ENCODE measurements at places on chromosomes 1 and 21.

- no peaks in the 10 kb centered on the region for H3K36me3 ChIP-seq
- DNase-seq, result no peak
- H3K27ac ChIP-seq, result no peak overlapping the region
Measured at GRCh38 chr1:75396260-75396659, 214.7 kb downstream of the SLC44A5 start.

GRCh38 chr1:233707153-233707879 is 93.4 kb downstream of the KCNK1 start:
- no peak for DNase-seq
- no peak overlapping the region for H3K4me3 ChIP-seq
- H3K36me3 ChIP-seq, result no peaks in the 10 kb centered on the region

DNA sequence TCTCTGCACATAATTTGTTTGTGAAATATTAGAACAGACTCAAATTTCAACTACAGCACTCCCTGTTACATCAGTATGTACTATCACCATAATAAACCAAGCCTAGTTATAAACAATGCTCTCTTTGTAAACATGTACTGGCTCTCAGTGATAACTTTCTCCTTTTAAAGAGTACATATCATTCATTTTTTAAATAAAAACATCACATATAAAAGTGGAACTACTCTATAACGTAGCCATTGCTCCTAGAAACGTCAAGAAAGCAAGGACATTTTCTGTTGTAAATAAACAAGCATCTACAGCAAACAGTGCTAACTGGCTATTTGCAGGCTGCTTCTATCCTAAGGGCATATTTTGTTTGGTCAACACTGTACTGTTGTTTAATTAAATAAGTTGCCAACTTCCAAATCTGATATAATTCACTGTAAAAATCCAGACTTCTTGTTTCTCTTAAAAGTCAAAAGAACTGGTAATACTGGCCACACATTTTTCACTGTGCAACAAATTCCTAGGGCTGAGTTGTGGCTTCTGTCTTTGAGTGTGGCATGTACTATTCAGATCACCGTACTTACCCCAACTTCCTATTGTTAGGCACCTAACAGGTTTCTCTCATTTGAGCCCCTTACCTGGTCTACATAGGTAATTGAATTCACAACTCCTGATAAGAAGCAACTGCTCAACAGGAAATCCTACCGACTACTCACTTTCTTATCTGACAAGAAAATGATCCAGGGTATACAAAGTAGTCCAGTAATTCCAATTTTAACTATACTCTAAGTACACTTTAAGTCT is 111.9 kb downstream of the DENND1B start:
- H3K27ac ChIP-seq, result no peak overlapping the region
- H3K36me3 ChIP-seq, result no peaks in the 10 kb centered on the region
- H3K4me1 ChIP-seq, result no peaks in the 10 kb centered on the region
- H3K4me3 ChIP-seq, result no peak overlapping the region
- H3K27me3 ChIP-seq, result no peaks in the 10 kb centered on the region
- DNase-seq, result no peak

DNA sequence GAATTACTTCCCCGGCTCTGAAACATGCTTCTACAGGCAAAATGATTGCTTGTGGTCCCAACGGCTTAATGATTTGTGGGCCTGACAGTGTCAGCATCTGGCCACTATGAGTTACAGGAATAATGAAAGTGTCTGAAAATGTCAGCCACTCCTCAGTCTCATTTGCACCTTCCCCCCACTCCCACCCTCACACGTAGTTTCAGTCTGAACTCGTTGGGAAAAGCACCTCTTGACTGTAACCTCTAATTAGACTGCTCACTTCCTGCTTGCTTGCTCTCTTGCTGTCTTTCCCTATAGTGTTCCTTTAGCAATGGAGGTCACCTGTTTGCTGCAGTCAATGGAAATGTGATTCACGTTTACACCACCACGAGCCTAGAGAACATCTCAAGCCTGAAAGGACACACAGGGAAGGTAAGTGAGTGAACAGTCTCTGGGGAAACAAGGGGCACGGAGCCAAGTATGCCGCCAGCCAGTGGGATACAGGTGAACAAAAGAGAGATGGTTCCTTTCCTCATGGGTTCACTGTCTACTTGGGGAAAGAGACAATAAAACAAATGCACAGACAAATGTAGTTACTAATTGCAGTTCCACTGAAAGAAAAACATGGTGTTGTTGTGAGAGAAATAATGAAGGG is 27.1 kb downstream of the CFAP57 start:
- H3K4me3 ChIP-seq, result no peak overlapping the region
- no peak for DNase-seq
- H3K27ac ChIP-seq, result peak overlapping the region; percentile 19
- no peaks in the 10 kb centered on the region for H3K36me3 ChIP-seq
- peaks cover 7% of the 10 kb centered on the region for H3K4me1 ChIP-seq

DNA sequence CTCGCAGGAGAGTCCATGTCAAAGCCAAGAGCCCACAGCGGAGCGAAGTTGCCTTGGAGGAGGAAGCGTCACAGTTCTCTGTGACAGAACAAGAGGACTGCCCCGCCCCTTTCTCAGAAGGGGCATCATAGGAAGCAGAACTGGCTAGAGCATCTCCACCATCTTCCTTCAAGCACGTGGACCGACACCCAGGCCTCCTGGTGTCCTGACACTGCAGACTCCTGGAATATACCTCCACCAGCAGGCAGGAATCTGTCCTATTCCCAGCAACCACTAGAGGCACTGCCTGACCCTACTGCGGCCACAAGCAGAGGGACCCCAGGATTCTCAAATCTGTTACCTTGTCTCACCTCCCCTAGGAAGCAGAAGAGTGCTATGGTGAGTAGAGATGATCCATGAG is 37.8 kb downstream of the GPA33 start:
- no peaks in the 10 kb centered on the region for H3K4me1 ChIP-seq
- no peak for DNase-seq
- no peaks in the 10 kb centered on the region for H3K36me3 ChIP-seq
- H3K27ac ChIP-seq, result no peak overlapping the region
- H3K27me3 ChIP-seq, result no peaks in the 10 kb centered on the region

DNA sequence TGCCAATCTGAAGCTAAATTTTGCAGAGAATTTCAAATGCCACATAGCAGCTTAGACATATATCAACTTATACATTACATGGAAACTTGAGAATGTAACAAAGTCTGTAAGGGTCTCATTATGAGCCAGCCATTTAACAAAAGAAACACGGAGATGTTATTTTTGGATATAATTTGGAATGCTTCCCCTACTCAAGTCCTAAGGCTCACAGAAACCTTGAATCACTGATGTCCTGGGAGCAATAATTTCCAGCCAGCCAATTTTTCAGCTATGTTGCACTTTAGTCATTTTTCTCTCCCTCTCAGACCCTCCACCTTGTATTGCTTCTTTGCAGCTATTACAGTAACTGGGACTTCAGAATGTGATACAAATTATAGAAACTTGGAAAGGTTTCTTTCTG is 56.9 kb downstream of the EIF2B3 start:
- no peak overlapping the region for H3K4me3 ChIP-seq
- no peaks in the 10 kb centered on the region for H3K27me3 ChIP-seq
- peaks cover 7% of the 10 kb centered on the region for H3K4me1 ChIP-seq

DNA sequence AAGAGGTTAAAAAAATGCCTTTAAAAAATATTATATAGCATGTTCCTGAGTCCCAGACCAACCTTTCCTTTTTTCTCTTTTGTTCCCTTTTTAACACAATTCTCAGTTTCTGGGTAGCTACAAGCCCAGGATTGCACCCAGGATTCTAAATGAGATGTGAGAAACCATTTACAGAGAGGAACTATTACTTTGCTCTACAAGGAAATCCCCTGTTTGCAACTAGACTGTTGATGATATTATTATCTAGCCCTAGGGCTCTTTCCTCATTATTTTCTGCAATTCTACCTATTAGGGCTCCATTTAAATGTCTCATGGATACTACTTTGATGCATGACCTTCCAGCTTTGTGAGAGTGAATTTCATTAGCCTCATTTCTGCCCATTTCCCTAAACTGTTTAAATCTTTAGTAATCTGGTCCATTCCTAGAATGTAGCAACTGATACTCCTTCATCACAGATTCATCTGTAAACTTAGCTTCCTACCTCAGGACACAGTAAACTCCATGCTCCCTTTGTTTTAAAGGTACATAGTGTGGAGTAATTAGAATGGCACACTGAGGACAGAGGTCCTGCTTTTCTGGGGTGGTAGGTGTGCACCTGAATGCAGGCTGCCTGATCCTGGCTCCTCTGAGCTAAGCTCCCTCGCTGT is 7.1 kb upstream of the KIF14 start:
- H3K4me3 ChIP-seq, result no peak overlapping the region
- H3K4me1 ChIP-seq, result peaks cover 9% of the 10 kb centered on the region
- H3K36me3 ChIP-seq, result no peaks in the 10 kb centered on the region
- H3K27me3 ChIP-seq, result no peaks in the 10 kb centered on the region
- DNase-seq, result no peak

- no peak overlapping the region for H3K4me3 ChIP-seq
- H3K27ac ChIP-seq, result no peak overlapping the region
- no peaks in the 10 kb centered on the region for H3K4me1 ChIP-seq
- no peaks in the 10 kb centered on the region for H3K27me3 ChIP-seq
- DNase-seq, result no peak
- H3K36me3 ChIP-seq, result no peaks in the 10 kb centered on the region
Measured at GRCh38 chr1:75034376-75034775, 99.8 kb upstream of the LHX8 start.

- DNase-seq, result no peak
- H3K27me3 ChIP-seq, result no peaks in the 10 kb centered on the region
- peaks cover 5% of the 10 kb centered on the region for H3K4me1 ChIP-seq
- no peak overlapping the region for H3K4me3 ChIP-seq
- H3K27ac ChIP-seq, result peak overlapping the region; percentile 72
Measured at GRCh38 chr1:151868486-151868885, 15.0 kb upstream of the THEM5 start.

- no peaks in the 10 kb centered on the region for H3K27me3 ChIP-seq
- DNase-seq, result no peak
- peaks cover 9% of the 10 kb centered on the region for H3K4me1 ChIP-seq
- no peak overlapping the region for H3K27ac ChIP-seq
- no peaks in the 10 kb centered on the region for H3K36me3 ChIP-seq
- no peak overlapping the region for H3K4me3 ChIP-seq
Measured at GRCh38 chr1:246571953-246572352, 5.7 kb downstream of the CNST start.

GRCh38 chr1:196910215-196910614 is 22.4 kb downstream of the CFHR4 start:
- H3K27me3 ChIP-seq, result no peaks in the 10 kb centered on the region
- H3K27ac ChIP-seq, result no peak overlapping the region
- H3K4me3 ChIP-seq, result no peak overlapping the region
- no peaks in the 10 kb centered on the region for H3K4me1 ChIP-seq
- no peak for DNase-seq

GRCh38 chr21:27154451-27155129 is 187.7 kb upstream of the ADAMTS5 start:
- H3K4me1 ChIP-seq, result no peaks in the 10 kb centered on the region
- no peaks in the 10 kb centered on the region for H3K27me3 ChIP-seq
- H3K27ac ChIP-seq, result no peak overlapping the region
- no peak overlapping the region for H3K4me3 ChIP-seq

GRCh38 chr1:3410142-3410925 is 44.1 kb upstream of the ARHGEF16 start:
- no peak overlapping the region for H3K4me3 ChIP-seq
- no peaks in the 10 kb centered on the region for H3K36me3 ChIP-seq
- no peak for DNase-seq
- H3K27me3 ChIP-seq, result no peaks in the 10 kb centered on the region
- H3K4me1 ChIP-seq, result no peaks in the 10 kb centered on the region

DNA sequence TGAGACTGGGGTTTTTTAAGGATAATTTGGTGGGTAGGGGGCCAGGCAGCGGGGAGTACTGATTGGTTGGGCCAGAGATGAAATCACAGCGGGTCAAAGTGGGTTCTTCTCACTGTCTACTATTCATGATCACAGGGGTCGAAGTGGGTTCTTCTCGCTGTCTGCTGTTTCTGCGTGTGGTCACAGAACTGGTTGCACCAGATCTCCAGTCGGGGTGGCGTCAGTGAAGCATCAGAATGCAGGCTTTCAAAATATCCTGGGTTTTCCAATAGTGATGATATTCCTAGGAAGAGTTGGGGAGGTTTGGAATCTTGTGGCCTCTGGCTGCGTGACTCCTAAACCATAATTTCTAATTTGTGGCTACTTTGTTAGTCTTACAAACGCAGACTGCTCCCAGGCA is 45.1 kb downstream of the TRPM2 start:
- no peak overlapping the region for H3K4me3 ChIP-seq
- no peaks in the 10 kb centered on the region for H3K4me1 ChIP-seq
- no peaks in the 10 kb centered on the region for H3K27me3 ChIP-seq
- no peaks in the 10 kb centered on the region for H3K36me3 ChIP-seq

DNA sequence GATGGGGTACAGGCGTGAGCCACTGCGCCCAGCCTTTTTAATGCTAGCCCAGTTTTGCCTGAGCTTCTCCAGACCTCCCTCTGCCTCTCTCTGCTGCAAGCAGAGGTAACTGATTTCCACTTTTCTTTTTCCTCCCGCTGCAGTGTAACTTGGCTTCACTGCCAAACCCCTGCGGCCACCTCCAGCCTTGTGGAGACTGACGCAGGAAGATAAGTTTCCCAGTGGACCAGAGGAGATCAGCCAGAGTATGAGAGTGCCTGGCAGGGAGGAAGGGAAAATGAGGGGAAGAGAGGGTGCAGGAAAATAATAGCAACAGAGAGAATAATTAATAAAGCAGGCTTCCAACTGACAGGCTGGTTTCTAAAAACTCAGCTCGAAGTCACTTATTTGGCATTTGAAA is 143.7 kb downstream of the PCNX2 start:
- H3K27me3 ChIP-seq, result no peaks in the 10 kb centered on the region
- H3K4me3 ChIP-seq, result no peak overlapping the region
- H3K27ac ChIP-seq, result no peak overlapping the region

GRCh38 chr1:109500941-109501381 is 7.1 kb downstream of the CYB561D1 start:
- no peak for DNase-seq
- H3K4me3 ChIP-seq, result no peak overlapping the region
- no peak overlapping the region for H3K27ac ChIP-seq

- no peaks in the 10 kb centered on the region for H3K27me3 ChIP-seq
- no peaks in the 10 kb centered on the region for H3K4me1 ChIP-seq
- no peak overlapping the region for H3K27ac ChIP-seq
- no peaks in the 10 kb centered on the region for H3K36me3 ChIP-seq
- DNase-seq, result no peak
Measured at GRCh38 chr1:4825800-4826450, 171.5 kb downstream of the AJAP1 start.

GRCh38 chr1:9100471-9101043 is 28.3 kb downstream of the GPR157 start:
- no peak for DNase-seq
- peaks cover 12% of the 10 kb centered on the region for H3K36me3 ChIP-seq
- no peaks in the 10 kb centered on the region for H3K27me3 ChIP-seq
- H3K4me1 ChIP-seq, result no peaks in the 10 kb centered on the region

- no peaks in the 10 kb centered on the region for H3K36me3 ChIP-seq
- DNase-seq, result no peak
- H3K27me3 ChIP-seq, result no peaks in the 10 kb centered on the region
- peaks cover 12% of the 10 kb centered on the region for H3K4me1 ChIP-seq
- no peak overlapping the region for H3K27ac ChIP-seq
- no peak overlapping the region for H3K4me3 ChIP-seq
Measured at GRCh38 chr21:31286621-31287020, 57.4 kb downstream of the TIAM1 start.

- H3K36me3 ChIP-seq, result no peaks in the 10 kb centered on the region
- no peak overlapping the region for H3K27ac ChIP-seq
- DNase-seq, result no peak
- no peak overlapping the region for H3K4me3 ChIP-seq
- no peaks in the 10 kb centered on the region for H3K4me1 ChIP-seq
Measured at GRCh38 chr1:7278827-7279765, 492.0 kb upstream of the VAMP3 start.
